ENCODE measurements at places on chromosomes 2 and 18.
A peak's percentile ranks its signal among the peaks of the same experiment; 100 is the strongest.

- peak; percentile 72 for DNase-seq
Observed at GRCh38 chr18:9814431-9814830, 71.3 kb upstream of the TXNDC2 start.

- peak; percentile 67 for DNase-seq
Observed at GRCh38 chr2:188811522-188811921, 162.7 kb upstream of the COL3A1 start.

DNA sequence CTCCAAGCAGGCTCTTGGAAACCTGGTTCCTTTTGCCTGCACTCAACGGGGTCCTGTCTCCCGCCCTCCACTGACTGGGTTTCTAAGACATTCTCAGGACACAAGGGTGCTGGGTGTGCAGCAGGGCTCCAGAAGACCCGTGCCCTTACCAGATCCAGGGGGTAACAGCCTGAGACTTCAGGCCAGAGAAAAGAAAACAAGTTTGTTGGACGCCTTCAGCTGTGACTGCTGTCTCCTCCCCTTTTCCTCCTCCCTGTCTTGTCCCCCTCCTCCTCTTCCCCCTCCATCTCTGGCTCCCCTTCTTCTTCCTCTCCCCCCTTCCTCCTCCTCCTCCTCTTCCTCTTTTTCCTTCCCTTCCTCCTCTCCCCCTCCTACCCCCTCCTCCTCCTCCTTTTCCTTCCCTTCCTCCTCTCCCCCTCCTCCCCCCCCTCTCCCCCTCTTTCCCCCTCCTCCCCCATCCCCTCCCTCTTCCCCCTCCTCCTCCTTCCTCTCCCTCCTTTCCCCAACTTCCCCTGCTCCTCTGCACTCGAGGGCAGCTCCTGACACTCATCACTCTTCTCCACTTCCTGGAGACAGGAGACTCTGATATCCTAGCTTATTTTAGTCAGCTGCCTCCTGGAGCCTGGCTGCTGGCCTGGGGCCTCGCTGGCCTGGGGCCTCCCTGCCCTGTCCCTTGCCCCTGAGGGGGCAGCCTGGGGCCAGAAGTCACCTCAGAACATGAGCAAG lies 12.4 kb downstream of the ADRA2B start:
- no peak for DNase-seq

- no peak for DNase-seq
Observed at GRCh38 chr2:75200140-75201096, 1.1 kb upstream of the TACR1 start.

DNA sequence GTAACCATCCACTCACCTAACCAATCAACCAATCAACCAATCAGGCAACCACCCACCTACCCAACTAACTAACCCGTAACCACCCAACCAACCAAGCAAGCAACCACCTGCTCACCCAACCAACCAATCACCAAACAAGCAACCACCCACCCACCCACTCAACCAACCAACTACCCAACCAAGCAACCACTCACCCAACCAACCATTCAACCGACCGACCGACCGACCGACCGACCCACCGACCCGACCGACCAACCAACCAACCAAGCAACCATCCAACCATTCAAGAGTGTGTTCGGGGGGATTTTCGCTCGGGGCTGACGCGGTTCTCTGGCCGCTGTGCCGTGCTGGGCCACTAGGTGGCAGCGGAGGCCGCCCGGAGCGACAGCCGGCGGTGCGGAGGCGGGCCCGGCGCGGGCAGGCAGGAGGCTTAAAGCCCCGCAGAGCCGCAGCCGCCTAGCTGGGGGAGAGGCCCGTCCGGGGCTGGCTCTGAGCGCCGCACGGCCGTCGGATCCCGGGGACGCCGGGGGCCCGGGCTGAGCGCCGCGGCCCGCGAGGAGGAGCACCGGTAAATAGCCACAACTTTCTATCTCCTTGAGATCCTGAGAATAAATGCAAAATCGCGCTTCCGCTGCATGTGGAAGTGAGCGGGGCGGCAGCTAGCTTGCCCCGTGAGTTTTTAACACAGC lies at the start of gene MC5R:
Gene MC5R (plus strand): TSS at position 443 of the 689 bp plus-strand sequence. CDS start 1,617 bp downstream, outside the sequence.
- no peak for DNase-seq

GRCh38 chr2:71545572-71546274 lies 92.4 kb downstream of the DYSF start:
- no peak for DNase-seq

DNA sequence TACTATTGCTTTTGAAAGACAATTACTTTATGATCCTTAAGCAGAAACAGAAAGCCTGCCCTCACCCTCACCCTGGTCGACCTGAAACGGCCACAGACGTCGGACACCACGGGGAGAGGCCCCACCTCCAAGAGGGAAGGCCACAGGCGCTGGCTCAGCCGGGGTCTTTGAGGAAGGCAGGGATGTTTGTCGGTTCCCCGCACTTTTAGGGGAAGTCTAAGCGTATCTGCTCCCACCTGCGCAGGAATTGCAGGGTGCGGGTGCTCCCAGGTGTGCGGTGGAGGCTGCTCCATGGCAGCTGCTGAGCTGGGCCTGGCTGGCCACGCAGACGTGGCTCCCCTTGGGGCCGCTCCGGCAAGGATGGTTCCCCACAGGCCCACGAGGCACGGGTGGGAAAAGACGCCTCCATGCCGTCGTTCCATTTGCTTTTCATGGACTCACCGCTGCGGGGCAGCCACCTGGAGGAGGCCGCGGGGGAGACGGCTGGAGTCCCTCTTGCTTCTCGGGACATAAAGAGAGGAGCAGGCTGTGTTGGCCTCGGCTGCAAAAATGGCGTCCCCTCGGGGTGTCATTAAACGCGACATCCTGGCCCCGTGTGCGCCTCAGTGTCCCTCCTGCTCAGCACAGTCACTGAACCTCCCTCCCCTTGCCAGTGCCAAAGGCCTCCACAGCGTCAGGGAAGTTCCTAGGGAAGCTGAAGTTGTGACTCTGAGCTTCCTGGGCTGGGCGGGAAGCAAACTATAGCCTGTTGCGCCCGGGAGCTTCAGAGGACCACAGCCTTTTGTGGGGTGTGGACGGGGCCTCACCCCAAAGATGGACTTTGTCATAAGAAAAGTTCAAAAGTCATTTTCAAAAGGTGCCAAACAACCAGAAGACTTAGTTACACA lies 63.4 kb downstream of the NFATC1 start:
- no peak for DNase-seq

DNA sequence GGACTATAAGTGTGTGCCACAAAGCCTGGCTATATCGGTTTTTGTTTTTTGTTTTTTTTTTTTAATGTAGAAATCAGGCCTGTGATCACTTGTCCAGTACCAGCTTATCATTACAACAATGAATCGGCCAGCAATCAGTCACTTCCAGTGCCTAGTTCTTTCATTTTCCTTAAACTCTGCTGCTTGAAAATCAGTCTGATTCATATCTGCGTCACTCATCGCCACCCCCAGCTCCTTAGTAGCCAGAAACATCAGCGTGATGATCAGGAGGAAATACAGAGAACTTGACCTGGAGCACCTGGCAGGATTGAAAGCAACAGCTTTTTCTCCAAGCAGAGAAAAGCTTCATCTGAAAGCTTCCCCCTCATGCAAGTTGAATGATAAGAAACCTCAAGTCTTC lies 75.4 kb downstream of the SPTBN1 start:
- no peak for DNase-seq
